ENCODE measurements at places on chromosomes 5 and 9. TPM values are rescaled to one million over a fixed set of nuclear protein-coding genes. Genes with fewer than 3 reads are reported as not detected.

DNA sequence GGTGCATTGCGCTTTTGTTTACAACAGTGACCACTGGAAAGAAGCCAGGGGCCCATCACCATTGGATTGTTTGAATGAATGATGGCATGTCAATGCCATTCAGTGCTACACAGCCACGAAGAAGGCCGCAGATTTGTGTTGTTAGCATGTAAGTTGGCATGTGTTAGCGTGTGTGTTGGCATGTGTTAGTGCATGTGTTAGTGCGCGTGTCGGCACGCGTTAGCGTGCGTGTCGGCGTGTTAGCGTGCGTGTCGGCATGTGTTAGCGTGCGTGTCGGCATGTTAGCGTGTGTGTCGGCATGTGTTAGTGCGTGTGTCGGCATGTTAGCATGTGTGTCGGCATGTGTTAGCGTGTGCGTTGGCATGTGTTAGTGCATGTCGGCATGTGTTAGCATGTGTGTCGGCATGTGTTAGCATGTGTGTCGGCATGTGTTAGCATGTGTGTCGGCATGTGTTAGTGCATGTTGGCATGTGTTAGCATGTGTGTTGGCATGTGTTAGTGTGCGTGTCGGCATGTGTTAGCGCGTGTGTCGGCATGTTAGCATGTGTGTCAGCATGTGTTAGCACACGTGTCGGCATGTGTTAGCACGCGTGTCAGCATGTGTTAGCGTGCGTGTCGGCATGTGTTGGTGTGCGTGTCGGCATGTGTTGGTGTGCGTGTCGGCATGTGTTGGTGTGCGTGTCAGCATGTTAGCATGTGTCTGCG is 15.3 kb upstream of the ANKRD33B start:
- DNase-seq, result no peak

DNA sequence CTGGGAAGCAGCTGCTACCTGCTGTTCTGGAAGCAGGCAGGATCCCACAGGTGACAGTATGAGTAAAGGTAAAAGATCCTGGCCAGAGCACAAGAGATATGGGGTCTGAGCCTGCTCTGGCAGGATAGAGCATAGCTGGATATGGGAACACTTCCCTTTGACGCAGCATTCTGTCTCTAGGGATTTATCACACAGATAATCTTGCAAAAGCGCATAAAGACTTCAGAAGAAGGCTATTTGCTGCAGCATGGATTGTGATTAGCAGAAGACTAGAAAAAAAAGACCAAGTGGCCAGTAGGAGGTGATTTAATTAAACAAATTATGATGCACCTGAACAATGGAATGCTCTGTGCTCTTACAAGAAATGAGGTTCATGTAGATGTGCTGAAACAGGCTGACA is 52.4 kb upstream of the PWWP2A start:
- no peak for DNase-seq

The DNAJC21 gene
- 41.6 TPM for total RNA-seq

The MLANA gene
- 15.5 TPM for total RNA-seq

The INSL6 gene
- not detected for total RNA-seq

The HAVCR2 gene
- total RNA-seq, result 6.1 TPM

The SPATA31C1 gene
- not detected for total RNA-seq

DNA sequence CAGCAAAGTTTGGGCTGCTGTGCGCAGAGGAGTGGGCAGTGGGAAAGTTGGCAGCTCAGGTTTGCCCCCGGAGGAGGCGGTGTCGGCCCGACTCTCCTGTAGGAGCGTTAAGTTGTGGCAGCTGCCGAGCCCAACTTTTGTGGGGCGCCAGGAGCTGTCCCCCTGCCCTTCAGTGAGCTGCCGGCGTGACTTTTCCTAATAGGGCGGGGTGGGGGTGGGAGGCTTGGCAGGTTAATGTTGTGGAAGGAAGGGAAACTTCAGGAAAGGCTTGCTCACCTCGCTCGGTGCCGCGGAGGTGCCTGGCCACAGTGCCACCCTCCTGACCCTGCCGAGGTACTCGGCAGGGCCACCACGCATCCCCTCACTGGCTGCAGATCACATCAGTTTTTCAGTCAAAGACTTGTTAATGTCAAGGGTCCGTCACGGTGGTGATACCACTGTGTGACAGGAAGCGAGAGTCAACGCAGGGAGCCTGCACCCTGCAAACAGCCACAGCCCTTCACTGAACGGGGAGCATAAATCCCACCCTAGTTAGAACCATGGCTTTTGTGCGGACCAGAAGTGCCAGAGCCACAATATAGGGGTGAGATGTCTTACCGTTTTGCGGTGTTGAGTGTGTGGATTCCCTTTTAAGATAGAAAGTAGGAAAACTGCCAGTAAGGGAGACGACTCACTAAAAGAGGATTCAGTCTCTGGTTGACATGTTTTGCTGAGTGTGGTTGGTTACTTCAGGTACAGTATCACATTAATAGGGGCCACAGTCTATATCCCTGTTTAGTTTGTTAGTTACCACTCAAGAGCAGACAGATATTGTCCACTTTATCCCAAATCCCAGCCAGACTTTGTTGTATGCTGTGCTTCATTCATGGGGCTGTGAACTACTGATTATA is 796 bp downstream of the LNPEP start:
- DNase-seq, result peak; percentile 91

The GOLM1 gene
- 4.6 TPM for total RNA-seq

GRCh38 chr5:36523926-36524325 is 82.5 kb upstream of the SLC1A3 start:
- DNase-seq, result no peak

DNA sequence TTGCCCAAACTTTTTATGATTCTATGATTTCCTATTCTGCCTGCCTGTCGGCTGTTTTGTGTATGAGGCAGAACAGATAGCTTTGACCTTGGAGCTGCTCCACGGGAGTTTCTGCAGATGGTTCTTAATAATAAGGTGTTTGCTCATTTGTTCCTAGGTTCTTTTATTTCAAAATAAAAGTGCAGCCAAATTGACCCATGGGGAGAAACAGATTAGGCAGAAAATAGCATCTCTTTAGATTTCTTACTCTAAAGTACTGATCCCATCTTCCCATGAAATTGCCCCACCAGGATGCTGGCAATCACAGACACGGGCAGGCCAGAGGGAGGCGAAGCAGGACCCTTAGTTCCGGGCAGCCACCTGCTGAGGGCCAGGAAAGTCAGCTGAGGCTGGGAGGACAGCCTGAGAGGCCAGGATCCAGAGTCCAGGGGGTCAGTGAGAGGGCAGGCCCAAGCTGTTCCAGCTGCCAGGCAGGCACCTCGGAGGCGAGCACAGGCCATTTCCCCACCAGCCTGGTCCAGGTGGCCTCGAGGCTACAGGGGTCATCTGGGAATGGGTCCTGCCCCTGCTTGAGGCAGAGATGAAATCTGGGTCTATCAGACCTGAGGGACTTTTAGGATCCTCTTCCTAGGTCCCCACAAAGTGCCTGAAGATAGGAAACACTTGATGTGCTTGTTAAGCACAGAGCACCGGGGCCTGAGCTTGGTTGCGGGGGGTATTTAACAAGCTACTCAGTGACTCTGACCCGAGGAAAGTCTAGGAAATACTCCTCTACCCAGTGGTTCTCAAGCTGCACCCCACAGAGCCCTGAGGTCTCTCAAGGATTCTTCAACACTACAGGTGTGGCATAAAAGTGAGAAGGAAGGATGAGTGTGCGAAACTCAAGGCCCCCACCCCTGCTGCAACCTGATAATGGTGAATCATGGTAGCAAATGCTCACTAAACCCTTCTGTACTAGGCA is 145.4 kb downstream of the CMYA5 start:
- peak; percentile 62 for DNase-seq

GRCh38 chr5:4222147-4222546 is 626.5 kb downstream of the IRX1 start:
- no peak for DNase-seq
